ENCODE measurements at places on chromosomes 1 and 21. TPM values are rescaled to one million over a fixed set of nuclear protein-coding genes. Genes with fewer than 3 reads are reported as not detected.

PADI2 gene
- 0.23 TPM for total RNA-seq

PCP4L1 gene
- not detected for total RNA-seq

KRTAP10-9 gene
- total RNA-seq = not detected

OLIG2 gene
- total RNA-seq = not detected

GPR61 gene
- not detected for total RNA-seq

AQP10 gene
- not detected for total RNA-seq

ZNF436 gene
- total RNA-seq = 6.6 TPM

IL20 gene
- total RNA-seq = not detected

FAM78B gene
- 0.82 TPM for total RNA-seq

DNA sequence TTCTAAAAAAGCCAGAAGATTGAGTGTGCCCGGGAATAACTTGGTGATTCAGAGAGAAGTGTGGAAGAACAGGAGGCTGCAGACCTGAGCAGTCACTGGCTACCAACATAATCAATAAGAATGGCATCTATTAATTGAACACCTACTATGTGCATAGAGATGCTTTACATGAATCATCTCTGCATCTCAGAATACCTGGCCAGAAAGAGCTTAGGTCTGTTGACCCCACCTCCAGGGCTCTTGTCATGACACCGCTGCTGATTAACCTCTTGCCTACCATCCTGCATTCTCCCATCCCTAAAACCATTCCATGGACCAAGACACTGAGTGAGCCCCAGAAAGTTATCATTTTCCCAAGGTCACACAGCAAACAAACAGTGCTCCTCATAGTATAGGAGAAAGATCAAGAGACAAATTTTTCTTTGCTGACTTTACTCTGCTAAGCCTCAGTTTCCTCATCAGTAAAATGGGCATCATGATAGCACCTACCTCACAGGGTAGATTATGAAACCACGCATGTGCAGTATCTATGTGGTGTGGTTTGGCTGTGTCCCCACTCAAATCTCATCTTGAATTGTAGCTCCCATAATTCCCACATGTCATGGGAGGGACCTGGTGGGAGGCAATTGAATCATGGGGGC is 16.3 kb upstream of the PINK1 start:
- DNase-seq = no peak

DNA sequence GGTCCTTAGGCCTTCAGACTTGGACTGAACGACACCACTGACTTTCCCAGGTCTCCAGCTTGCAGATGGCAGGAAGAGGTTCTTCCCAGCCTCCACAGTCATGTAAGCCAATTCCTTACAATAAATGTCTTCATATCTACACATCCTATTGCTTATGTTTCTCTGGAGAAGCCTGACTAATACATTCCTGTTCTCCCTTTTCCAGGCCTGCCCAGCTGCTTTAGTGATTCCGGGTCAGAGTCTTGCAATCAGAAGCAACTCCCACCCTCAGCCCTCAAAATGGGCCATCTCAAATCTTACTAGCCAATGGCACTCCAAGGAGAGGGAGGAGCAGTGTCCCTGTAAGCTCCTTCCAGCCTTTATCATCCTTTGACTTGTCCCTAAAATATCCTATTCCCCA is 16.4 kb upstream of the CPT2 start:
- no peak for DNase-seq

DNA sequence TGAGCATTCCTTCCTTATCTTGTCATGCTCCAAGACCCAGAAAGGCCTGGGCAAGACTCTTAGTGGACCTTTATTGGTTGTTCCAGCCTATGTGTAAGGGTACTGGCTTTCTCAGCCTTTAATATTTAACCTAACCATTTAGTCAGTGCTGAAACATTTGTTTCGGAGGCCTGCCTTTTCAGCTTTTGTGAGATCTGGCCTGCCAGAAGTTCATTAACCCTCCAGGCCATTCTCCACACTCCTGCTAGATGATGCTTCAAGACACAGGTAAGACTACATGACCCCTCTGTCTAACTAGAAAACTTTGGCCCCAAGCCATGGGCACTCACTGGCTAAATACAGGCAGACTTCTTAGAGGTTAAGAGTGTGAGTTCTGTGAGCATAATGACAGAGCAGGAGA is 138.4 kb upstream of the ZP4 start:
- no peak for DNase-seq

DNA sequence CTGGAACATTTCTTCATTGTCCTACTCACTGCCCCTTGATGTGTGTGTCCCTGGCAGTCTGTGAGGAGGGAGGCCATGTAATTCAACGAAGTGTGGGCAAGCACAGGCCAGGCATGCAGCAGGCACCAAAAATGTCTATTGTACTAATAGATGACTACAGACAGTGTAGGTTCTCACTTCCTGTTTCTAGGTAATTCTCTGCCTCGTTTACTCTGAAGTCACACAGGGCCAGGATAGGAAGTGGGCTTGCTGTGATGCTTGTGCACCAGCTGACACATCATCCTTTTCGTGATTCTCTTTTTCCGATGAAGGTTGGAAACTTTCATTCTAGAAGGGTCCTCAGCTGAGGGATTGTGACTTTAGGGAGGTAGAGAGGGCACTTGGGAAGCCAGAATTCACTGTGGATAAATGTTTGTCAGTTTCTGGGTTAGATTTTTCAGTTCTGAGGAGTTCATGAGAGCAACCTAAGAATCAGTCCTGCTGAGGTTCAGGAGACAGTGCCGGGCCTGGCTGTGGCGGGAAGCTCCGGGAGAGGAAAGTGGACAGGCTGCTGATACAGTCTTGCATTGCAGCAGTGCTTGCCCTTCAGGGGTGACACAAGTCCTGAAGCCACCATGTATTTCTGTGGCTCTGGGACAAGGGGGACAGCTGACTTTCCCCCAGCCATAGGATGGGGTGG is 4.3 kb upstream of the CSF1 start:
- DNase-seq = peak; percentile 86

DNA sequence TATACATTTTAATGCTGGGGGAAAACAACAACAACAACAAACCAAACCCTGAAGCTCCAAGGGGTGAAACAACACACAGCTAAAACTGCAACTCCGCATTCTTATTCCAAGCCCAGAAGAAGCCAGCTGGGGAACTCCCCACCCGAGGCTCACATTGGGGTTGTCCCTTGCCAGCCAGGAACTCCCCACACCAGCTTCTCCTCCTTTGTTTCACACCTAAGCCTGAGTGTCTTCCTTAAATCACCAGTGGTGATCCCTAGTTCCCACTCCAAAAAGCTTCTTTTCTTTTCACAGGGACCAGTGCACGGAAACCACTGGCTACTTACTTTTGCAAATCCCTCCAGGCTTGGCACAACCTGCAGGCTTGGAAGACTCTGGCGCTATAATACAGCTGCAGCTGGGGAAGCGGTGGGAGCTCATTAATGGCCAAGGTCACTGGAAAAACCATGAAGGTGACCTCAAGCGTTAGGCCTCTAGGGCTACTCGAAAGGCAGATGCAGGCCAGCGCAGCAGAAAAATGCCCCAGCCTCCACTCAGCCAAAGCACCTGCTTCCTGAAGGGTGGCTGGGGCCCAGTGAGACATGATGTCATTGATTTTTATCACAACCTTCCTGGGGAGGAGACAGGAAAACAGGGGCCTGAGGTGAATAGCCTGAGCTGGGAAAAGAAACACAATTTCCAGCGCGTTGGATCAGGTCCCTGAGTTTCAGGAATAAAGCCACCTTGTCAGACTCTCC is 40.1 kb downstream of the TLR5 start:
- DNase-seq = no peak

DNA sequence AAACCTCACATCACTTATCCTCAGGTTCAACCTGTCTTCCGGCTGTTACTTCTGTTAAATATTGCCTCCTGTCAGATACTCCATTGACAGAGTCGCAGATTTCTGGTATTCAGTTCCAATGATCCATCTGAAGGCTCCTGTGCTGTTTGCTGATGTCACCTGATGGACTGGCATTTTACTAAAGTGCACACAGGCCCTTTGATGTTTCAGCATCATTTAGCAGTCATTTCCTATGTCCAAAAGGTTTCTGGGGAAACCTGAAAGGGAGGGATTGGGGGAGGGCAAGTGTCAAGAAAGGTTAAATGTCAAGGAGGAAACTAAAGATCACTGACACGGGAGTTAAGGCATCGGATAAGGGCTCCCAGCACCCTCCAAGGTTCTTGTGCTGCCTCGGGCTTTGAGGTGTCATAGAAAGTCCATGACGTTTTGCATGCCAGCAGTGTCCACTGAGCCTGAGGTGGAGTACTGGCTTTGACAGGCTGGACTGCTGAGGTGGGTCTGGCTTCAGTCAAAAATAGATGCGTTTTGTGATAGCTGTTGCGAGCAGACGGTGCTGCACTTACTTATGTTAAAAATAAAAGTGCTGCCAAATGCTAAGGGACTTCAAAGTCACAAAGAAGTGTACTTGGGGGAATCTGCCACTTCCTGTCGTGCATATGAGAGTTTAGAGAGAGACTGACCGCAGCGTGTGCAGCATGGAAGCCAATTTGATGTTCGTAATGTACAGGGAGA is 30.8 kb downstream of the XCL2 start:
- DNase-seq = peak; percentile 87

GRCh38 chr1:178532392-178532791 is 19.5 kb downstream of the TEX35 start:
- peak; percentile 76 for DNase-seq

DNA sequence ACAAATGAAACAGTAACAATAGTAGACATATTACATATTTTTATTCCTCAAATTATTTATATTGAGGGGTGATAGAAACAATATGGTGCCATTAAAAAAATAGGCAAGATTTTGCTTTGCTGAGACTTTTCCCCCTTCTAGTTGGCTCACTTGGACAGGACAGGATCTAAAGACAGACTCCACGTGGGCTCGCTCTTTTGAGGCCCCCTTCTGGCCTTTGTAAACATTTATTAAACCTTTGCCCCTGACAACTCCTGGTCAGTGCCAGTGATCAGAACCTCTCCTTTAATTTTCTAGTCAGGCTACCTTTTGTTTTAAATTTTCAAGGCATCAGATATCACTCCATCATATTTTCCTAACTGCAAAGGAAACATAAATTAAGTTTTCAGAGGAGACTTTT is 49.7 kb upstream of the IFI44L start:
- no peak for DNase-seq

DNA sequence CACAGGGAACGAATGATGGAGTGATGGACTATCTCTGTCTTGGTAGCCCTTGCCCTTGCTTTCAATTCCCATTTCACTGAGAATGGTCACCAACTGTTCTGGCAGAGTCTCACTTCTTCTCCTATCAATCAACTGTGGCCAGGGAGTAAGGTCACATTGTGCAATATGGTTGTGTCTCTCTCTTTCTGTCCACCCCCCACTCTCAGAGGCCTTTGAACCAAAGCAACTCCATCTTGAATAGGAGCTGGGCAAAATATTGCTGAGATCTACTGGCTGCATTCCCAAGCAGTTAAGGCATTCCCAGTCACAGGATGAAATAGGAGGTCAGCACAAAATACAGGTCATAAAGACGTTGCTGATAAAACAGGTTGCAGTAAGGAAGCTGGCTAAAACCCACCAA is 36.7 kb downstream of the NTMT2 start:
- DNase-seq = no peak

- no peak for DNase-seq
Measured at GRCh38 chr1:119747451-119747850, 21.3 kb downstream of the HMGCS2 start.

DNA sequence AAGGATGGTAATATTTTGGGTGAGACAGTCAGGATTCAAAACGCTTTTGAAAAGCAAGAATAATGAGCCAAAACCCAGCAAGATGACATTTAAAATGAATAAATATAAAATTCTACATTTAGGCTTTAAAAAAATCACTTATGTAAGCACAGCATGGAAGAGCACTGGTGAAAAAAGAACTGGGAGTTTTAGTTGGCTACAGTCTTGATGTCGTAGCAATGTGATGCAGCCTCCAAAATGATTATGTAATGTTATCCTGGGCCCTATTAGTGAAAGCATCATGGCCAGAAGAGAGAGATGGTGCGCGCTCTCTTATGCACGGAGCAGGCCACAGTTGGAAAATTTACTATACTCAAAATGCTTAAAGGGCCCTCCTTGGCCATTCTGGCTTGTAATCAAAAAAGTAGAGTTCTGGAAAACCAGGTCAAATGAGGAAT is 5.1 kb downstream of the KCNJ9 start:
- no peak for DNase-seq

- peak; percentile 50 for DNase-seq
Measured at GRCh38 chr1:42777852-42778251, 6.9 kb upstream of the TMEM269 start.

GRCh38 chr1:33169290-33170055 is 12.4 kb downstream of the TRIM62 start:
- DNase-seq = no peak

- DNase-seq = no peak
Measured at GRCh38 chr1:225891229-225891972, 2.5 kb upstream of the LEFTY1 start.

GRCh38 chr1:150981805-150982712 is at the start of gene ANXA9:
Gene ANXA9 (plus strand): TSS chr1:150982292. CDS start chr1:150983106, 814 bp downstream.
- no peak for DNase-seq

GRCh38 chr1:44021156-44021555 is 10.1 kb downstream of the SLC6A9 start:
- no peak for DNase-seq

DNA sequence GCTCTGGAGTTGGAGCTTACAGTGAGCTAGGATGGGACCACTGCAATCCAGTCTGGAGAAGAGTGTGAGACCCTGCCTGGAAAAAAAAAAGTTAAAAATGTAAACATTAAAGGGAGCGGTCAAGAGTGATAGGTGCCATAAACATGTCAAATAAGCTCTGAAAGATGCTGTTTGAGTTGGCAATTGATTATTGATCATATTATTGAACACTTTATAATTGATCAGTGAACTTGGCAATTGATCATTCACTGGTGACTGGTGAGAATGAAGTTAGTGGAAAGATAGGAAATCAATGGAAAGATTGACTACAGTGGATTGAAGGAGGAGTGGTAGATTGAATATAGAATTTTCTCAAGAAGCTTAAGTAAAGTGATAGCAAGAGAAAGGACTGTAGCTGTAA is 64.3 kb upstream of the MPC2 start:
- DNase-seq = no peak

GRCh38 chr1:171219346-171220080 is 28.8 kb upstream of the FMO1 start:
- no peak for DNase-seq

DNA sequence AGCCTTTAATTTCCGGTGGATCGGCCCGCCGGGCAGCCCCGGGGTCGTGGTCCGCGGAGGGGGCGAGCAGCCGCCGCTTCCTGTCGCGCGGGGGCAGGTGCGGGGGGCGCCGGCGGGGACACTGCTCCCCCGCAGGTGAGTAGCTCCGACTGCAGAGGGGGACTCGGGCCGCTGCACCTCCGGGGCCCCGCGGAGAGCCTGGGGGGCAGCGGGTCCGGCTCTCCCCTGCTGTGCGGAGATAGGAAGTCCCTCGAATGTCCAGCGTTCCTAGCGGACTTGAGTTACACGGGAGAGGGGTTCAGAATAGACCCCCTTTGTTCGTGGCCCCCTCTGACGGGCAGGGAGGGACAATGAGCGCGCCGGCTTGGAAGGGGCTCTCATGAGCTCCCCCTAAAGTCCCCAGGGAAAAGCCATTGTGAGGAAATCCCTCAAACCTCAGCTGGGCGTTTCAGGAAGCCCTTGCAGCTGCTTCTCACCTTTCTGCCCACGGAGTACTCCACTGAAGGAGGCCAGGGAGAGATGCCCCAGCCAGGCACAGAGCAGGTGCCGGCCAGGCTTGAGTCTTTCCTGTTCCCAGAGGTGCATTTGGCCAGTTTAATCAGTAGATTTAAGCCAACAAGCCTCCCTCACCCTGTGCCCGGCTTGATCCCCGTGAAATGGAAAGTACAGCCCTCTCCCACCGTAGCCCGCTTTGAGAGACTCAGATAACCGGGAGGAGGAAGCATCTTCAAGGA is 925 bp downstream of the PDE9A start:
- no peak for DNase-seq

GRCh38 chr1:99331636-99332035 is 67.3 kb downstream of the PLPPR4 start:
- no peak for DNase-seq
